SK-N-SH (cell line): ENCODE measurements at places on chromosomes 1 and 21. TPM values are rescaled to one million over a fixed set of nuclear protein-coding genes. Genes with fewer than 3 reads are reported as not detected.

CDK18 gene
- polyA plus RNA-seq: 2.5 and 3.1 TPM in 2 replicates

PINK1 gene
- polyA plus RNA-seq: 24.4 and 24.9 TPM in 2 replicates

CFHR4 gene
- polyA plus RNA-seq: 0.03 TPM in 1 of 2 replicates, not detected in the other

CASZ1 gene
- 0.37 and 0.51 TPM in 2 replicates for polyA plus RNA-seq

WDR26 gene
- 21.2 and 21.9 TPM in 2 replicates for polyA plus RNA-seq

C4BPB gene
- polyA plus RNA-seq: not detected in 2 replicates

SPRR2A gene
- polyA plus RNA-seq: not detected in 2 replicates

OR4F29 gene
- polyA plus RNA-seq: not detected in 2 replicates

MFAP2 gene
- polyA plus RNA-seq: 132 and 189 TPM in 2 replicates

- no peak for DNase-seq
Measured at GRCh38 chr1:185215911-185216310, 58.9 kb downstream of the SWT1 start.

GRCh38 chr1:211751438-211751837, 76.0 kb upstream of the NEK2 start:
- no peak for DNase-seq

DNA sequence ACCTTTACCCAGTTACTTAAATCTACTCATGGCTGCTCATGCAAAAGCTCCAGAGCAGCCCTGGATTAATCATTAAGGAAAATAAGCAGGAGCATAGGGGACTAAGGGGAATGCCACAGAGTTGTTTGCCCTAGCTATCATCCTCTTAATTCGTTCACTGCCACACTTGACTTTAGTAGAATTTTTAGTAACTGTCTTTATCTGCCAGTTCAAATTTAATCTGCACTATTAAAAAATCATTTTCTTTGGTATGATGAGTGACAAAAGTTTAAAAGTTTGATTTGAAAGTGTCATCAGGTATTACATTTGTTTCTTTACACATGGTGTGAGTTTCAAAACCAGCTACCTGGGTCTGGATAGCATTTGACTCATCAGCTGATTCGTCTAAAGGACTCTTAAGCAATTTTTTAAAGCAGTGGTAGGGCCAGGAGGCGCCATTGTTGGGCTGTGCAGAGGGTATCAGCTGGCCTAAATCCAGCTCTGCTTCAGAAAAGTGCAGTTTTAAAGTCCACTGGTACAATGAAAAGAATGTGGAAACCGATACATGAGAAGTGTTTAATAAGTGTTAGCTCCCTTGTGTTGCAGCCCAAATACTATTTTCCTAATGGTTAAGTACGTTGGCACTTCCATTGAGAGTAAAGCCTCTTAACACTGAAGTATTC, 69.9 kb upstream of the DR1 start:
- no peak for DNase-seq

- DNase-seq: no peak
Measured at GRCh38 chr1:216168546-216168945, 254.7 kb downstream of the USH2A start.

GRCh38 chr1:182649041-182649440, 35.3 kb downstream of the RGS8 start:
- DNase-seq: no peak

GRCh38 chr1:22452481-22452957, 868 bp downstream of the ZBTB40 start:
- no peak for DNase-seq

DNA sequence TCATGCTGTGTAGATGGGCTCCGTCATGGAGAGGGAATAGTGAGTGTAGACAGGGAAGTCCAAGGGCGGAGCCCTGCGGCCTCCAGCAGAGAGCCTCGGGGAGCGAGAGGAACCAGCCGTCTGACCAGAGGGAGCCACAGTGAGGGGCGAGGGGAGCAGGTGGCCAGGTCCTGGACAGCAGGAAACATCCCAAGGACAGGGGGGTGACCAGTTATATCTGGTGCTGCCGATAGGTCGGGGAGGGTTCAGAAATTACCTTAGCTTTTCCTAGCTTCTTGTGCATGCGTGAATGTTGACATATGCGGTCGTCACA, 46.5 kb downstream of the TRAPPC10 start:
- DNase-seq: no peak

DNA sequence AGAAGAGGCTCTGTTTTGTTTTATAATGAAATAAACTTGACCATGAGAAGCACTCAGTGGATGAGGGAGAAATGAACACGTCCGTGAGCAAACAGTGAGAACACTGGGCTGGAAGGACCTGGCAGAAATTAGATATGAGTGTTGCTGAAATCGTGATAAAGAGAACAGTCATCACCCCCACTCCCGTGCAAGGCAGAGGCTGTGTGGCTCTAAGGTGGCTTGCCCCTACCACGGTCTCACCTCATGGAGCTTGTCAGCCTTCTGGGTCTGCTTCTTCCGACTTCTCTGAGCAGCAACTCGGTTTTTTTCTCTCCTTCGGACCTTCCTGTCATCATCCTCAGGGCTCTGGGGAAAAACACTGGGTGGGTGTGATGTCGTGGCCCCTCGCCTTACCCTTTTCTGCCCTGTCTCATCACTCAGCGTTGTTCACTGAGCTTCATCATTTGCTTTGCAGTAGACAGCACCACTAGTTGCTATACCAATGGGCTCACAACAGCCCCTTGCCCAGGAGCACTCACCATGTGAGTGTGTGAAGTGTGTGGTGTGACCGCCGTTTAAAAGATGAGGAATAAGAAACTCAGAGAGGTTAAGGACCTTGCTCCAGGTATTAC, 2.8 kb downstream of the BATF3 start:
- DNase-seq: no peak

- no peak for DNase-seq
Measured at GRCh38 chr1:48717082-48717481, 59.6 kb downstream of the BEND5 start.

- DNase-seq: no peak
Measured at GRCh38 chr1:10195570-10195969, 14.8 kb upstream of the KIF1B start.

DNA sequence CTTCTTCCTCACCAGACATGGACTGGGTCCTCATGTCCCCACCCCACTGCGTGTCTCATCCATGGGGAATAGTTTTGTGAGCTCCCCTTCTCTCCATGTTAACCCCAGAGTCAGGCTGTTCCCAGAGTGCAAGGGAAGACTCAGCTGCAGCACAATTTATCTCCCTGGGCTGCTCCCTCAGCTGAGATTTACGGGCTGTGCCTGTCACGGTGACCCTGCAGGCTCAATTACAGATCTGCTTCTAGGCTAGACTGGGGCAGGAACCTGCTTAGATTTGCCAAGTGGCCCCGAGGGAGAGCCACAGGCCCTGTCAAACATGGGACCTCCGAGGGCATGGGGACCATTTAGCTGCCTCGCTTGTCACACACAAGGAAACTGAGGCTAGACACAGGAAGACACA, 37.8 kb downstream of the CDCP2 start:
- DNase-seq: no peak

GRCh38 chr1:53413175-53414001, 45.8 kb upstream of the DMRTB1 start:
- DNase-seq: no peak

DNA sequence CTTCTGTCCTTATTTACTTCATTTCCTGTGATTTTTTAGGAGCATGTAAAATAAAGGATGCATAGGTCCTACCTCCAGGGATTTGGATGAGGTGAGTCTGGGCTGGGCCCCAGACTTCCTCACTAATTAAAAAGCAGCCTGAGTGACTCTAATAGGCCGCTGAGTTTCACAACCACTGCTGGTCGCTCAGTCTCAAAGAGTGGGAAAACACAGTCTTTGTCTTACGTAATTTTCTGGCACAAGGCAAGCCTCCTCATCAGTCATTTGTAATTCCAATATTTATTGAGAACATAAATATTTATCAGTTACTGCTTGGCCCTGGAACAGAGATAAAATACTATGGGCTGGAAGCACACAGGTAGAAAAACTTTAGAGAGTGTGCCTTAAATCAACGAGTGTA, 195.4 kb upstream of the RUNX1 start:
- no peak for DNase-seq

- DNase-seq: no peak
Measured at GRCh38 chr1:174676856-174677255, 229.1 kb downstream of the GPR52 start.

- peak; percentile 45 for DNase-seq
Measured at GRCh38 chr1:62294261-62294660, 25.0 kb downstream of the KANK4 start.

DNA sequence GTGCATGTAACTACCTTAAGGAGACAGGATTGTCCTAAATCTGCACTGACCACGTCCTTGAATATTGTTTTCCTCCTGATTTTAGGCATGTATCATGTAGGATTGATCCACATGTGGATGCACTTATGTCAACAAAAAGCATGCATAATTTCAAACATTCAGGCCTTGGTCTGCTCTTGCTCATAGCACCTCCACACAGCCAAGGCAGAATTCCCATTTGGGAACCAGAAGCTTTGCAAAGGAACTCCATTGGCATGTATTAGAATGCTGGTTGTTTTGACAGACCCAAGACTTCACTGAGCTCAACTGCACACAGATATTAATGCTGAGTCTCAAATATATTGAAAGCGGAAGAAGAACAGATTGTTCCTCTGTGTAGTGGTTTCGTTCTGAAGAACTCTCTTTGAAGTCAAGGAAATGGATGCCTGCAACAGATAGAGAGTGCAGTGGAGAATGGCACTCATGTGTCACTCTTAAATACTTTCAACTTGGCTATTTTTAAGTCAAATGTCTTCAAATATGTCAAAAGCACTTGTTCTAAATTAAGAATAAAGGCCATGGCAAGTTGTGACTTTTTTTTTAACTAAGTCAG, 387.6 kb downstream of the LTN1 start:
- no peak for DNase-seq

- peak; percentile 69 for DNase-seq
Measured at GRCh38 chr1:164712131-164713036, 153.4 kb downstream of the PBX1 start.

DNA sequence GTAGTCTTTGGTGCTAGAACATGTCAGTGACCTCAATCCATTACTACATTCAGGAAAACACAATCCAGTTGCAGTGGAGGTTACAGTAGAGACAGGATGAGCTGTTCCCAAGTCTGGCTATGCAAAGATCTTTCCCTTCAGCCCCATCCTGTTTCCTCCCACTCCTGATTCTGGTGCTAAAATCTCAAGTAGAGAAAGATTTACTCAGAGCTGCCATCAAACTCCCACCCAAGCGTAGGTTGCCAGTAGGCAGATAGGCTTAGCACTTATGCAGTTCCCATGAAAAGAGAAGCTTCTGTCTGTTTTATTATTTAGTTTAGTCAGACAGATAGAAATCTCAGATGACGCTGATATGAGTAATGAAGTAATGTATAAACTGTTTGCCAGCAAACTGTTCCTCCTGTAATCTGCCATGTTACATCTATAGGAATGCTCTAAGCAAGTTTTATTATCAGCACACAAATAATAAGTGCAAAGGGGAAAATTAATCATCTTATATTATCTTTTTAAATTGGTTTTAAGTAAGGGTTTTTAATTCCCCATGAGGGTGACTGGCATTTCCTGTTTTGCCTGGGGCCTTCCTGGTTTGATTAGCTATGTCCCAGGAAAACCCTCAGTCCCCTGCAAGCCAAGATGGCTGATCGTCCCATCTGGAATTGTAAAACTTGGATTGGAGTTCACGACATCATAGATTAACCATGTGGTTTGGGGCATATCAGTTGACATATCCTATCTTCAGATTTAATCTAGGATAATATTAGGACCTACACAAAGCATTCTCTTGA, 188.3 kb upstream of the PALMD start:
- peak; percentile 27 for DNase-seq

DNA sequence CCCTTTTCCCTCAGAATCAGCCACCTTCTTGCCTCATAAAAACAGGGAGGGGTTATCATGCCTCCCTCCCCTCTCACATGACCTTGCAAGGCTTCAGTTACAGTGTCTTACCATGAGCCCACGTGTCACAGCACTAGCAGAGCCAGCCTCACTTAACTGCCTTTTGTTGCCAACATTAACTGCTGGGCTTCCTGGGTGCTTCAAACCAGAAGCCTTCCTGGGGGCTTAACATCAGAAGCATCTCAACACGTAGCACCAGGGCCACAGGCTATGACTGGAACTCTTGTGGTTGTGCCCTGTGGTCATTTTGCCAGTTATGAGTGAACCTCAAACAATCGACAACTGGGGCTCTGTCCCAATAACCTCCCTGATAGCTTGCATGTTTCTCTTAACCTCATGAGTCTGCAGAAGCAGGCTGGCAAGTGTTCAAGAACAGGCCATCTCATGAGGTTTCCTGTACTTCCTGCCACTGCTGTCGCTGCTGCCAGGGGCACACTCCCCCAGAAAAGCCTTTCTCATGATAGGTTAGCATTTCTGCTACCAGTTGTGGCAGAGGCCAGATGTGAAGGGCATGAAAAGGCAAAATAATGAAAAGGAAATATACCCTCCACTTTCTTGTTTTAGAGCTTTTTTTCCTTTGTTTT, 132.2 kb downstream of the GLUL start:
- no peak for DNase-seq

DNA sequence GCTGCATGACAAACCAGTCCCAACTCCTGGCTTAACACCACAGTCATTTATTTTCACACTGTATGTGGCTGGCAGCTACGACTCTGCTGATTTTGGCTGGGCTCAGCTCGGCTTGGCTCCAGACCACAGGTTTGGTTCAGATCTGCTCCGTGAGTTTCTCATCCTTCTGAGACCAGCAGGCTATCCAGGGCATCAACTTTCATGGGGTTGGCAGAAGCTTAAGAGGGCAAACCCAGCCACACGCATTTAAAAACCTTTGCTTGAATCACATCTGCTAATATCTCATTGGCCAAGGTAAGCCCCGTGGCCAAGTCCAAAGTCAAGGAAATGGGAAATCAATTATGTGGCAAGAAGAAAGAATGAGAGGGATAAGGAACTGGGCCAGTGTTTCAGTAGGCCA, 574.2 kb downstream of the MATN1 start:
- DNase-seq: no peak

- DNase-seq: no peak
Measured at GRCh38 chr1:42541104-42541503, 78.0 kb downstream of the CCDC30 start.

DNA sequence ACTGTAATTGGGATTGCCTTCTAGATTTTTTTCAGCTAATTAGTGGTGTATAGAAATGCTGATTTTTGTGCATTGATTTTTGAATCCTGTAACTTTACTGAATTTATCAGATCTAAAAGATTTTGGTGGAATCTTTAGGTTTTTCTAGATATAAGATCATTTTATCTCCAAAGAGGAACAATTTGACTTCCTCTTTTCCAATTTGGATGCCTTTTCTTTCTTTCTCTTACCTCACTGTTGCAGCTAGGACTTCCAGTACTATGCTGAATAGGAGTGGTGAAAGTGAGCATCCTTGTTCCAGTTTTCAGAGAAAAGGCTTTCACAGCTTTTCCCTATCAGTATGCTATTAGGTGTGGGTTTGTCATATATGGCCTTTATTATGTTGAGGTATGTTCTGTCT, 53.6 kb downstream of the TESK2 start:
- no peak for DNase-seq

- peak; percentile 50 for DNase-seq
Measured at GRCh38 chr1:66253330-66253921, 280.5 kb upstream of the SGIP1 start.

- DNase-seq: no peak
Measured at GRCh38 chr1:73066866-73067265, 784.5 kb upstream of the NEGR1 start.

DNA sequence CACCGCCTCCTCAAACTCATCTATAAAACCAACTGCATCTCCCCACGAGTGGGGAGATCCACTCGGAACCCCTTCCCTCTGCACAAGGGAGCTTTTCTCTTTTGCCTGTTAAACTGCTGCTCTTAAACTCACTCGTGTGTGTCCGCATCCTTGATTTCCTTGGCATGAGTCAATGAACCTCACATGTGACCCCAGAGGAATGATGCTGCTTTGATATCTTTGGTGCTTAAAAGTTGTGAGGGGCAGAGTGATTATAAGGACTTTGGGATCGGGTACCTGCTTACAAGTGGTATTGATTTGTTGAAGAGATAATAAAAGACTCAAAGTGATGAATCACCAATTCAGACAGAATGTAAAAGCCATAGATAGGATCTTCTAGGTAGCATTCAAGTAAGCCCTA, 125.3 kb downstream of the GREM2 start:
- DNase-seq: no peak
